ENCODE measurements at places on chromosomes 16 and 17.

GRCh38 chr17:28999206-28999605, 6.6 kb downstream of the SEZ6 start:
- DNase-seq, result no peak

DNA sequence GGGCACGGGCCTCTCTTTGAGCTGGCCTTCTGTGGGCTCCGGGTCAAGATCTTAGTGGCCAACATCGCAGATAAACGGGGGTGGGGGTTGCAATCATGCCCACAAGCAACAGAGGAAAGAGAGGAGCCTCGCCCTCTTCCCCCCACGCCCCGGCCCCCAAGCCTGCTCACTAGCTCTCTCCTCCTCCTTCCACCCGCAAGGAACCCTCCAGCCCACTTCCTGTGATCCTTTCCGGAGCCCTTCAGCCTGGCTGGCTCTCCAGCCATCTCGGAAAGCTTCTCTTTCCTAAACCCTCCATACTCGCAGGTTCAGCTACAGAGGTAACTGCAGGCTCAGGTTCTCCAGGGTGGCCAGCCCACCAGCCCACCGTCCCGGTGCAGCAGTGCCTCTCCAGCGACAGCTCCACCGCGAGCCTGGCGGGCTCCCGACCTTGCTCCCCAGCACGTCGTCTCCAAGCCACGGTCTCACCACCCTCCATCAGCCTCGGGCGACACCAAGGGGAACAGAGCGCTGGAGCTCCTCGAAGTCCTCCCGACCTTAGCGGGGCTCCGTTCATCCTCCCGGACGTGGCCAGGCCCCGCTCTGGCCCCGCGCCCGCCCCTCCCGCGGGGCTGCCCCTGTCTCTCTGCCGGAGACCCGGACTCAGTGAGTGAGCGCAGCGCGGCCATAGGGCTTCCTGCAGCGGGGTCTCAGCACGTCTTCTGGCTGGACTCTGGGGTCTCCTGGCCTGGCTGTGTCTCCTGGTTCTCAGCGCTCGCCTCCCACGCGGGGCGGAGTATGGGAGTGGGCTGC, 12.9 kb upstream of the ODF4 start:
- no peak for DNase-seq

DNA sequence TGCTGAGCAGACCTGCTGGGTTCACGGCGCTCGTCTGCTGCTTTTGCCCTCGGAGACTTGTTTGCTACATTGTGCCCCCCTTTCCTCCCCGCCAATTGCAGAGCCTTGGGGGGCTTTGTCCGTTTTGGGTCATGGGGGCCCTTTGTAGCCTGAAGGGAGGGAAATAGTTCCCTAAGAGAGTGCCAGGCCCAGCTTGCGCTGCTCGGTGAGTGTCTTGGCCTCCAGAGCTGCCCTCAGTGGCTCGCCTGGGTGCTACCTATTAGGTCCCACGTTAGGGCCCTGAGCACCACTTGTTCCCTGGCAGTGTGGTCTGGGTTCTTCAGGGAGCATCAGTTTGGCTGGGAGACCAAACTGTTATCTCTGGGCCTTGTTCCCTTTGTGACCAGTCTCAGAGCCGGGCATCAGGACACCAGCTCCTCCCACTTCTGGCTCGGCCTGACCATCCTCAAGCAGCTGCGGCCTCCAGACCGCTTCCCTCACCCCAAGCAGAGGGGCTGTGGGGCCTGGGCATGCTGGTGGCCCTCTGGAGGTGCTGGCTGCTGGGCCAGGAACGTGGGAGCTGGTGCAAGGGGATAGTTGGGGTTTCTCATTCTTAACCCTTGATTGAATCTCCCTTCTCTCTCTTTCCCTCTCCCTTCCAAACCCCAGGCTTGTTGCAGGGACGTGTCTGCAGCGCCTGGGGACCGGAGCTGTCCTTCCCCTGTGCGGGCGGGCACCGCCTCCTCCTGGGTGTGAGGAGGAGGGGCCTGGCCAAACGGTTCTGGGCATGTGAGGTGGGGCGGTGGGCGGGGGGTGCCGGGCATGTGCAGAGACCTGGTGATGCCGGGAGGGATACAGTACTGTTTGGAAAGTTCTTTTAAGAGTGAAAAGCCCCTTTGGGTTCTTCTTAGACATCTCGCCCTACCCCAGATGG, 16.0 kb upstream of the ITGB4 start:
- DNase-seq, result no peak

GRCh38 chr16:79469999-79470398, 130.5 kb downstream of the MAF start:
- DNase-seq, result no peak

- DNase-seq, result no peak
Measured at GRCh38 chr16:56228476-56228875, 37.2 kb downstream of the GNAO1 start.

GRCh38 chr17:51682115-51682514, 421.8 kb downstream of the UTP18 start:
- no peak for DNase-seq

- no peak for DNase-seq
Measured at GRCh38 chr17:50558941-50559614, 1.4 kb upstream of the CACNA1G start.

GRCh38 chr17:50817838-50818237, 17.5 kb upstream of the WFIKKN2 start:
- DNase-seq, result peak; percentile 14

GRCh38 chr17:6660101-6660500, 8.5 kb downstream of the C17orf100 start:
- DNase-seq, result no peak

- no peak for DNase-seq
Measured at GRCh38 chr17:68089881-68090280, 54.3 kb downstream of the KPNA2 start.

- no peak for DNase-seq
Measured at GRCh38 chr16:23690771-23691482, 12.2 kb downstream of the PLK1 start.

DNA sequence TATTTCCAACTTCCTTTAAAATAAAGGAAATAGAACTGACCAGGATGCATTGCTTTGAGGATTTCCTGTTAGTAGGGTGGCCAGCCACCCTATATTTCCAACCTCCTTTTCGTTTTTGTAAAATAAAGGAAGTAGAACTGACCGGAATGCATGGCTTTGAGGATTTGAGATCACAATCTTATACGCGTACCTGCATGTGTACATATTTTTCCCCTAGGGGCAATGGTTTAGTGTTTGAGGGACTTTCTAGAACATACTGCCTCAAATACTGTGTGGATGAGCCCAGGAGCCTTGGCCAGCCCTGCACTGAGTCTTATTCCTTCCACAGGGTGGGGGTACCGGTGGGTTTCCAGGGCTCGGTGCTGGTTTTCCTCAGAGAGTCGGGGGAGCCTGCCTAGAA, 25.6 kb downstream of the MAPK8IP3 start:
- no peak for DNase-seq

- no peak for DNase-seq
Measured at GRCh38 chr17:52789829-52790228, 631.3 kb upstream of the CA10 start.

- peak; percentile 77 for DNase-seq
Measured at GRCh38 chr17:8119581-8120519, 1.5 kb upstream of the ALOXE3 start.

DNA sequence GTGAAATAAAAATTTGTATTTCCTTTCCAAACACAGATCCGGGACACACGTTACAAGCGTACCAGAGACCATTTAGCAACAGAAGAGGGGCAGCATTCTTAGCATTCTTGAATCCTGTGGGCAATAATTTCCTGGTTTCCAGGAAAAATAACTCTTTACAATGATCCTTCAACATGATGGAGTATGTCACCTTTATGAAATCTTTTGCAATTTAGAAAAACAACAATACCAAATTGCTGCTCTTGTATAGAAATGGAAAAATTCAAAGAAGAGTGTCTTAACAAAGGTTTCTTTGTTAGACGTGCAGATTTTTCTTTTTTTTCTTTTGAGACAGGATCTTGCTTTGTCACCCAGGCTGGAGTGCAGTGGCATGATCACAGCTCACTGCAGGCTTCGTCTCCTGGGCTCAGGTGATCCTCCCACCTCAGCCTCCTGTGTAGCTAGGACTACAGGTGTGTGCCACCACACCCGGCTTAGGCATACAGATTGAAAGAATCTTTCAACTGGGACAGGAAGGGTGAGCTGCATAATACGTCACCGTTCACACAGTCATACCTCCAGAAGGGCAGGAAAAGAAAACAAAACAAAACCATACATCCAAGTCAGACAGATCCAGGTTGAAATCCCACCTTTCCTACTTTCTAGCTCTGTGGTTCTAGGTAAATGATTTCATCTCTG, 10.8 kb upstream of the GCSH start:
- no peak for DNase-seq

- no peak for DNase-seq
Measured at GRCh38 chr16:10982465-10983150, 38.2 kb downstream of the CLEC16A start.

DNA sequence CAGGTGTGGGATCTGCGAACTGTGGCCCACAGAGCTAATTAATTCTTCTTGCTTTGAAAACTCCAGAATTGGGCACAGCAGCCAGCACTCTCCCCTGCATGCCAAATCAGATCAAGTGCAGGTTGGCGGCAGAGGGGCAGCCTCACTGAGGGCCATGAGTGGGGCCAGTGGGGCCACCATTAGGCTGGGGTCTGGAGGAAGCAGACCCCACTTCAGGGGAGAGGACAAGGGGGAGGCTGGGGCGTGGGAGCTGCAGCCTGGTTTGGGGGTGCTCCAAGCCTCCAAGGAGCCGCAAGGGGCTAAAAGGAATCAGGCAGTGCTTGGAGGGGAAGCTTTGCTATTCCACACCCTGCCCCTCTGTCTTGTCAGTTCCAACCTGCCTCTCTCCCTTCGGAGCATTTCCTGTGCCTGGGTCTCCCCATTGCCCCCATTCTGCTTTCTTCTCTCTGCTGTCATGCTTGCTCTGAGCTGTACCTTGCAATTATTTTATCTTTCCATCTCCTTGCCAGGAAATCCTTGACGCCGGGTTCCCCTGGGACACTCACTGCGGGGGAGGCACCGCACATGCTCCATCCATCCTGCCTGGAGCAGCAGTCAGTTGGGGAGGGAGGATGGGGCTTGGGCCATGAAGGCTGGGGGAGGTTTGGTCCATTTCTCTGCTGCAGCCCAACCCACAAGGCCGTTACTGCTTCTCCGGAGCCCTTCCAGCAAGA, 3.3 kb upstream of the ABCC3 start:
- DNase-seq, result no peak

DNA sequence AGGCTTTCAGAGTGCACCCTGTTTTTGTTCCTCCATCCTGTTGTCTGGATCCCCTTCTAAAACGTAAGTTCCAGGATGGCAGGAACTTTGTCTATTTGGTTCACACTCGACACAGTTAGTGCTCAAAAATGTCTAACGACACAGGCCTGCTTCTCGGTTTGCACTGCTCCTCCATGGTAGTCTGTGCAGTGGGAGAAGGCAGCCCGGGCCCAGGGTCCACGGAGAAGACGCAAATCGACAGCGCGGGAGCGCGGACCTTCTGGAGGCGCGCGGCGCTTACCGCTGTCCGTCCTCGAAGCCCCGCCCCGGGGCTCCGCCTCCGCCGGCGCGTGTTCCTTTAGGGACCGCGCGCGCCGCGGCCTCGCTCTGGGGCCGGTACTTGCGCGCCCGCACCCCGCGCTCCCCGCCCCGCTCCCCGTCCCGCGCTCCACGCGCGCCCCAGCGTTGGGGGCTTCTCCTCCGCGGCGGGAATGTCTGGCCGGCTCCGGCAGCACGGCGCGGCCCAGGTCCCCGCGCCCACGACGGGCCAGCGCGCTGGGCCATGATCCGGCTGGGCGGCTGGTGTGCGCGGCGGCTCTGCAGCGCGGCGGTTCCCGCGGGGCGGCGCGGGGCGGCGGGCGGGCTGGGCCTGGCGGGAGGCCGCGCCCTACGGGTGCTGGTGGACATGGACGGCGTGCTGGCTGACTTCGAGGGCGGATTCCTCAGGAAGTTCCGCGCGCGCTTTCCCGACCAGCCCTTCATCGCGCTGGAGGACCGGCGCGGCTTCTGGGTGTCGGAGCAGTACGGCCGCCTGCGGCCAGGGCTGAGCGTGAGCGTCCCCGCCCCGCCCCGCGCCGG, at the start of gene NT5M:
NT5M (plus strand) TSS at position 364 of the 837 bp plus-strand sequence; CDS start at position 542, 178 bp downstream.
- DNase-seq, result no peak

DNA sequence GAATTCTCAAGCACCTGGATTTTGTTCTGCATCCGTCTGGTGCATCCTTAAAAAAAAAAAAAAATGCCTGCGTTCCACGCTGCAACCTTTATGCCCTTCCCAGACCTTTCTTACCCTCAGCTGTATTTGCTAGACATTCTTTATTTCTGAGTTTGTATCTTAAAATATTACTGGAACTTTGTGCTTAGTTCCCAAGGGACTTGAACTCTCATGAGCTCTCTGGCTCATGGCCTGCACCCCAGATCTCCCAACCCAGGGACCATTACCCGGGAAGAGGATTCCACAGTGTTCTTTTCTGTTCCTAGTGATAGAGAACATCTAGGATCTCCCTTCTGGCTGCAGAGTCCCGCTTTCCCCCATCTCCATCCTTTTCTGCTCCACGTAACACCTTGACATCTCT, 28.9 kb upstream of the CLEC18A start:
- no peak for DNase-seq

GRCh38 chr16:75486014-75486675, 9.1 kb downstream of the CHST6 start:
- DNase-seq, result peak; percentile 99

DNA sequence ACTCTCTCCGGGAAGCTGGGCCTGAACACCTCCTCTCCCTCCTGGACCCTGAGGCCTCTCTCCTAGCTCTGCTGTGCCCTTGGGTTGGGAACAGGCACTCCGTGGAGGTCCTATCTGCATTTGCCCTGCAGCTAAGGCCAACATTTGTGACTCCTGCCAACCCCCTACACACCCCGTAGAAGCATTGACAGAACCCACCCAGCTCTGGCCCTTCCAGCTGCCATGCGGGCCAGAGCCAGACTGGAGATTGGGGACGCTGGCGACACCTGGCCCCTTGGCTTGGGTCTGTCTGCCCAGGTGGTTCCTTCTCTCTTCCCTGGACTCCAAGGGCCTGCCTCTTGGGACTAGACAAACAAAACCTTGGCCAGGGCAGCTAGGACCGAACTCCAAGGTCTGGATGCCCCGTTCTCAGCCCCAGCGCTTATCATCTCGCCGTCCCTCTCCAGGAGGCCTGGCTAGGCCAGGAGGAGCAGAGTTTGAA, 644 bp upstream of the RHBDF2 start:
- DNase-seq, result no peak

- DNase-seq, result no peak
Measured at GRCh38 chr17:80394629-80395216, 20.2 kb upstream of the ENDOV start.

- DNase-seq, result no peak
Measured at GRCh38 chr17:64001763-64002529, 3.8 kb downstream of the PRR29 start.

DNA sequence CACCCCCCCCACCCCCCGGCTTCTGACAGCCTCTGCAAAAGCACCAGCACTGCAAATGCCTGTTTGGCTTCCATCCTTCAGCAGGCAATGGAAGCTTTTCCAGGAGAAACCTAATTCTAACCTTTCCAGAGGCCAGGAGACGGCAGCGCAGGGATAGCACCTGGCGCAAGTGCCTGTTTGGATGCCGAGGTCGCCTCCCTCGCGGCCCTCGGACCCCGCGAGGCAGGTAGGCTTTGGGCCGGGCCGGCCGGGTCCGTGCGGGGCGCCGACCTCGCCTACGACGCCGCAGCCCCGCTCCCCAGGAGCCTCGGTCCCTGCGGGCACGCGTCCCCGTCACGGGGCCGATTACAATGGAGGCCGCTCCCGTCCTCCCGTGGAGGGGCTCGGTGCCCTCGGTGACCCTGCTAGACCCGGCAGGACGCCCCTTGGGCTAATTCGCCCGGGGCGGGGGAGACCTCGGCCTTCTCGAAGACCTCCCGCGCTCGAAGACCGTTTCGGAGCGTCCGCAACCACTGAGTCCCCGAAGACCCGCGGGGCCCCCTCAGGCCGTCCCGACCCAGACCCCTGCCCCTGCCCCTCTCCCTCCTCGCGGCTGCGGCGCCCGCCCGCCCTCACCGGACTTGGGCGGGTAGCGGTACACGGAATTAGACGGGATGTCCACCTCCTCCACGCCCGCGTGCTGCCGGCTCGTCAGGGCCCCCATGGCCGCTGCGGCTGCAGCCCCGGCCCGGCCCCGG, 587 bp downstream of the RNF157 start:
- no peak for DNase-seq
